Ureter (tissue), 1 donor: ENCODE measurements at places on chromosomes 1 and 21.
A peak's percentile ranks its signal among the peaks of the same experiment; 100 is the strongest.

DNA sequence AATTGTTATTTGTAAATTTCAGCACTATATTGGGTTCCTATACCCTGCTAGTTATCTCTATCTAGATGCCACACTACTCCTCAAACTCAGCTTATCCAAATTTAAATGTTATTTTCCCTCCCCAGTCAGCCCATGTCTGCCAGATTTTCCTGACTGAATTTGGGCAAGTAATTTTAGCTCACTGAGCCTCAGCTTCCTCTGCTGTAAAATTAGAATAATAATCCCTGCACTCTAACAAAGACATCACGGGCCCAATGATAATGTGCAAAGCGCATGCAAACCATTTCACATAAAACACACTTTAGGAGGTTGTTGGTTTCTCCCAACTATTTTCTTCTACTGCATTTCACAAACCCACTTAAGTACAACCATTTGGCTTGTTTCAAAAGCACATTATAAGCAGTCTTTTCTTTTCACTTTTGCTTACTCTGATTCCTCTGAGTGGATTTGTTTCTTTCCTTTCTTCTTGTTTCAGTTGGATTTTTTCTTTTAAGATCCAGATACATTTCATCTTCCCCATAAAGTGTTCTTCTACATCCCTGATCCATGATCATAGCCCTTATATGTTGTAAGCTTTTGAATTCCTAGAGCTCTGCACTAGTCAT is 152.8 kb upstream of the DPT start:
- no peak for DNase-seq

DNA sequence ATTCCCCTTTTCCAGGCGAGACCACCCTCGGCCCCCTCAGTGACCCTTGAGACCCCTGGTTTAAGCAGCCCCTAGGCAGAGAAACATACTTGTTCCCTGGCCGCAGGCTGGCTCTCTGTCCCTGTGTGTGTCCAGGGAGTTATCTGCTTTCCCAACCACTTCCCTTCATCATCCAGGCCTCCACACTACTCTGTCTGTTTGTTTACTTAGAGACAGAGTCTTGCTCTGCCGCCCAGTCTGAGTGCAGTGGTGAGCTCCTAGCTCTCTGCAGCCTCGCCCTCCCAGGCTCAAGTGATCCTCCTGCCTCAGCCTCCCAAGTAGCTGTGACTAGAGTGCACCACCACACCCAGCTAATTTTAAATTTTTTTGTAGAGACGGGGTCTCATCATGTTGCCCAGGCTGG is 5.8 kb upstream of the VWA1 start:
- DNase-seq: no peak

DNA sequence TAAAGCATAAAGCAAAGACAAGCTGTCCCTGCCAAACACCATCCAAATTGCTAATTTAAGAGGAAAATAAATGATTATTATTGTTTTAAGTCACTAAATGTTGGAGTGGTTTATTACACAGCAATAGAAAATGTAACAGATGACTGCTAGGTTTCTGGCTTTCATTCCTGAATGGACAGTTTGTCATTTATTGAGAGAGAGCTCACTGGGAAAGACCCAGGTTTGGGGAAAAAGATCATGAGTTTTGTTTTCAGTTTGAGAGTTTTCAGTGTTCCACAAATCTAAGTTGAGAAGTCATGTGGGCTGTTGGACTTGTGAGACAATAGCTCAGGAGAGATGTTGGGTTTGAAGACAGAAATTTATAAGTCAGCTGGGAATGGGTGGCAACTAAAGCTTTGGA is 5.4 kb downstream of the GPA33 start:
- DNase-seq: no peak

GRCh38 chr1:100506217-100506616 is 31.7 kb upstream of the GPR88 start:
- no peak for DNase-seq

- DNase-seq: no peak
Measured at GRCh38 chr1:25566730-25567341, 23.4 kb downstream of the LDLRAP1 start.

- DNase-seq: peak; percentile 43
Measured at GRCh38 chr21:35738347-35738961, 321.9 kb downstream of the SETD4 start.

- DNase-seq: no peak
Measured at GRCh38 chr1:189783456-189783855, 694.2 kb downstream of the BRINP3 start.
